Mesendoderm (in vitro differentiated cells): ENCODE measurements at places on chromosomes 6 and 20.
A peak's percentile ranks its signal among the peaks of the same experiment; 100 is the strongest.

GRCh38 chr20:52809003-52809402 lies 163.2 kb upstream of the TSHZ2 start:
- H3K36me3 ChIP-seq, result no peaks in the 10 kb centered on the region
- H3K27ac ChIP-seq, result no peak overlapping the region
- H3K4me3 ChIP-seq, result no peak overlapping the region

DNA sequence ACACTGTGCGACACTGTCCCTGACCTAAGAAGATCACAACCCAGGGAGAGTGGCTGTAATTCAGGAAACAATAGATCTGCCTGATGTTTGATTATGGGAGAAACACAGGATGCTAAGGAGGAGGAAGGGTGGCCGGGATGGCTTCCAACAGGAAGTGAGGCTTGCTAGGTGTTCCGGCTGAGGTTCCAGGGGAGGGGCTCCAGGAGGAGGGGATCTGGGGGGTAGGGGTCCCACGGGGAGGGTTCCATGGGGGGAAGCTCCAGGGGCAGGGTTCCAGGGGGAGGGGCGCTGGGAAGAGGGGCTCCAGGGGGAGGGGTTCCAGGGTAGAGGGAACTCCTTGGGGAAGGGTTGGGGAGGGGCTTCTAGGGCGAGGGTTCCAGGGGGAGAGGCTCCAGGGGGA lies 48.6 kb downstream of the DAAM2 start:
- peaks cover 2% of the 10 kb centered on the region for H3K4me1 ChIP-seq
- H3K4me3 ChIP-seq, result no peak overlapping the region
- H3K36me3 ChIP-seq, result no peaks in the 10 kb centered on the region

DNA sequence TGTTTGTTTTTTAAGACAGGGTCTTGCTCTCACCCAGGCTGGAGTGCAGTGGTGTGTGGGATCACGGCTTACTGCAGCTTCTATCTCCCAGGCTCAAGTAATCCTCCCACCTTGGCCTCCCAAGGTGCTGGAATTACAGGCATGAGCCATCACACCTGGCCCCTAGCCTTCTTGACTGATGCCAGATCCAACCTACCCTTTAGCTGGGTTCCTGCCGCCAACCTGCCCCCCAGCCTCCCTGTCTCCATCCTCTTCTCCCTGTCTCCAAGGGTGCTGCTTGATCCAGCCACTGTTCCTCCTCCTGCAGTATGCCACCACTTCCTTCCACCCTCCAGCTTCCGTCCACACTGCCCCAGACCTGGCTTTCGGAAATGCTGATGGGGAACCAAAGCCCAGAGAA lies 3.2 kb upstream of the C20orf144 start:
- no peak for DNase-seq
- no peak overlapping the region for H3K4me3 ChIP-seq
- H3K27ac ChIP-seq, result no peak overlapping the region
- peaks cover 2% of the 10 kb centered on the region for H3K36me3 ChIP-seq
- peaks cover 2% of the 10 kb centered on the region for H3K4me1 ChIP-seq
- H3K27me3 ChIP-seq, result no peaks in the 10 kb centered on the region

DNA sequence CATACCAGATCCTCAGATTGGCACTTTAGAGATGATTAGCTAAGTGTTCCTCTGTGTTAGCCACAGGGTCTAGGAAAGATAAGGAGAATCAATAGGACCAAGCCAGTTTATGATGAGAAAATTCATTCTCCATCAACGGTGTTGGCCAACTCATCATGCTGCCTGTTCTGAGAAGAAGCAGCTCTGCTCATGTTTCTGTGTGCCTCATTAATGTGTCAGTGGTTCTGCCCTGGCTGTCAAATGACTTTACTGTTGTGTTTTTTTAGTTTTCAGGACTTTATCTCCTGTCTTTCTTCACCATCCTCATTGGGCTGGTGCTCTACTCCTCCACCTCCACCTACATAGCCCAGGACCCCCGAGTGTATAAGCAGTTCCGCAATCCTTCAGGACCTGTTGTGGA lies 234.3 kb upstream of the PLN start:
- no peaks in the 10 kb centered on the region for H3K36me3 ChIP-seq
- DNase-seq, result no peak
- no peaks in the 10 kb centered on the region for H3K4me1 ChIP-seq
- H3K27me3 ChIP-seq, result no peaks in the 10 kb centered on the region
- H3K4me3 ChIP-seq, result no peak overlapping the region

- H3K27me3 ChIP-seq, result no peaks in the 10 kb centered on the region
- H3K27ac ChIP-seq, result peak overlapping the region; percentile 47
- no peak overlapping the region for H3K4me3 ChIP-seq
- peak; percentile 91 for DNase-seq
- H3K36me3 ChIP-seq, result peaks cover 2% of the 10 kb centered on the region
Observed at GRCh38 chr6:170572704-170573466, 11.6 kb downstream of the PDCD2 start.

DNA sequence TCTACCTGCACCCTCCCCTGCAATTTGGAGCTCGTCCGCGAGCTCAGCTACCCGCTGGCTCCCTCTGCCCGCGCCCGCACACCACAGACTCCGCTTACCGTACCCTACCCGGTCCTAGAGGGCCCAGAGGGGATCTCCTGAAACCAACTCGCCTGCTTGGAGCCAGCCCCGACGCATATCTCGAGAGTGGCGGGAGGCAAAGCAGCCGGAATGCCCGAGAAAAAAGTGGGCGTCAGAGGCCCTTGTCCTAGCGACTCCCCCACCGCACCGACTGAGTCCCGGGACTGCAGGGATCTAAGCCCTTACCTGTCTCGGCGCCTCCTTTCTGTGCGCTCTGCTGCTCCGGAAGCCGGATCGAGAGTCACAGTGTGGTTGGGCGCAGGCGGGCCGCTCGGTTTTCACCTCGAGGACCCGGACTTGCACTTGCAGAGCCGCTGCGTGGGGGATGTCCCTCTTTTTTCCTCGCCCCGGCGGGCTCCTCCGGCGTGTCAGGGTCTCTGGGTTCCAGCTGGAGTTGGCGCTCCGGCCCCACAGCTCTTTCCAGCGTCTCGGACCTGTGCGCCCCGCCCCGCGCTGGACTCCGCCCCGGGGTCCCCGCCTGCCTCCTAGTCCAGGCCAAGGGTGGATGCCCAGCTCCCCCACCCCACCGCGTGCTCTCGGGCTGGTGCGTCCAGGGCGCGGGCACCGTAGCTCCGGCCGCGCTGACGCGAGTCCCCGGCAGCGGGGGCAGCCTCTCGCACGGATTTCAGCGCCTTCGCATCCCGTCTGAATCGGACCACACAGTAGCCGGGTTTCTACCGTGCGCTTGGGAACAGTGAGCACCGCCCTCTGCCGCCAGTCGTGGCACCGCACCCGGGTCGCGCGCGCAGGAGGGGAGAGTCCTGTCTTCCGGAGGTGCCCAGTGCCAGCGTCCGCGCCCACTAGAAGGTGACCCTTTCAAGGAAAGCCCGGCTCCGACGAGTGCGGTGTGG lies at the start of gene PROKR2:
TSS of gene PROKR2 (minus strand) at position 767 of the 971 bp plus-strand sequence. CDS start 2,585 bp downstream, outside the sequence.
- H3K27ac ChIP-seq, result no peak within 1 kb of the TSS
- no peaks in the 10 kb centered on the region for H3K4me1 ChIP-seq
- no peaks in the 10 kb centered on the region for H3K36me3 ChIP-seq
- H3K27me3 ChIP-seq, result peaks cover 10% of the 10 kb centered on the region

DNA sequence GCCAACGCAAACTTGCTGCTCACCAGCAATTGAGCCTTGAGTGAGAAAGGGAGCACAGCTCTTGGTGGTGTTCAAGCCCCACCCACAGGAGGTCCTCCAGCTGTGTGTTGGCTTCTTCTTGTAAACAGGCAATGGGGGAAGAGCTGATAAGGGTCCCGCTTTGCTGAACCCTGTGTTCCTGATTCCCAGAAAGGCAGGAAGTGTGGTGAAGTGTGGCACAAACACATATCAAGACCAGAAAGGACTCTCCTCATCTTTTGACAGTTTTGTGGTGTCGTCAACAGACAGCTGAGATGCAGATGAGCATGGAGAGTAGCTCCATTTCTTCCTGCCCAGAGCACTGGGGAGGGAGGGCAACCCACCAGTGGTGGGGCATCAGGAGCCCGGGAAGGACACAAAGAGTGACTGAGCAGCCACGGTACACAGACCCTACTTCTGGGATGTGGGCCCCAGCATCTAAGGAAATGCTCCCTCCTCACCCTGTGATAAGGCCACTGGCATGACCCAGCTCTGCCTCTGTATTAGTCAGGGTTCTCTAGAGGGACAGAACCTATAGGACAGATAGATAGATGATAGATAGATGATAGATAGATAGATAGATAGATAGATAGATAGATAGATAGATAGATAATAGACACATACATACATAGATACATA lies 188.9 kb upstream of the TAB2 start:
- no peaks in the 10 kb centered on the region for H3K27me3 ChIP-seq
- no peaks in the 10 kb centered on the region for H3K36me3 ChIP-seq
- no peaks in the 10 kb centered on the region for H3K4me1 ChIP-seq
- DNase-seq, result peak; percentile 11

- H3K27me3 ChIP-seq, result no peaks in the 10 kb centered on the region
- H3K4me3 ChIP-seq, result no peak overlapping the region
- H3K4me1 ChIP-seq, result no peaks in the 10 kb centered on the region
Observed at GRCh38 chr6:131523988-131524673, 48.9 kb upstream of the ARG1 start.

- H3K4me1 ChIP-seq, result peaks cover 2% of the 10 kb centered on the region
- H3K27me3 ChIP-seq, result no peaks in the 10 kb centered on the region
- H3K4me3 ChIP-seq, result no peak overlapping the region
- peak; percentile 40 for DNase-seq
Observed at GRCh38 chr6:158356586-158357546, 44.6 kb downstream of the TULP4 start.

DNA sequence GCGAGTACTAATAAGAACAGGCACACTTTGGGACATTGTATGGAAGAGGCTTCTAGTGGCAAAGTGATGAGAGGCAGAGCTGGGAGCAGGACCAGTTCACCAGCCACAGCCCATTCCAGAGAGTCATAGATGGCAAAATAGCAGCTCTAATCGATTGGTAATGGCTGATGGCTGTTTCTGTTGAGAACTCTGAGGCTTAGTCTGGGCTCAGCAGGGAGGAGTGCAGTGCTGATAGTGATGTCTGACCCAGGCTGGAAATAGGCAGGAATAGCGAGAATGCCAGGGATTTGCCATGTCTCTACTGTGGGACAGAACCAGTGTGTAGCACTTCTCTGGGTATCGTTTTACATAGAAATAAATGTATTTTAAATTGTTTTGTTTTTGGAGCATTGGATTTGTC lies 620.0 kb upstream of the FLRT3 start:
- DNase-seq, result peak; percentile 76
- no peaks in the 10 kb centered on the region for H3K36me3 ChIP-seq
- H3K27ac ChIP-seq, result no peak overlapping the region

GRCh38 chr6:169320013-169320412 lies 66.4 kb upstream of the THBS2 start:
- no peaks in the 10 kb centered on the region for H3K36me3 ChIP-seq
- DNase-seq, result no peak
- H3K4me3 ChIP-seq, result no peak overlapping the region
- no peaks in the 10 kb centered on the region for H3K27me3 ChIP-seq
- H3K4me1 ChIP-seq, result no peaks in the 10 kb centered on the region

- no peak for DNase-seq
- no peaks in the 10 kb centered on the region for H3K4me1 ChIP-seq
- H3K27me3 ChIP-seq, result no peaks in the 10 kb centered on the region
- no peak overlapping the region for H3K4me3 ChIP-seq
- no peak overlapping the region for H3K27ac ChIP-seq
Observed at GRCh38 chr6:168508903-168509302, 67.9 kb downstream of the SMOC2 start.

- H3K4me3 ChIP-seq, result no peak overlapping the region
- H3K36me3 ChIP-seq, result no peaks in the 10 kb centered on the region
- H3K27me3 ChIP-seq, result no peaks in the 10 kb centered on the region
- no peak overlapping the region for H3K27ac ChIP-seq
- no peaks in the 10 kb centered on the region for H3K4me1 ChIP-seq
Observed at GRCh38 chr6:91137286-91137685, 550.4 kb upstream of the MAP3K7 start.

GRCh38 chr6:37549154-37549553 lies 49.5 kb upstream of the CCDC167 start:
- H3K27me3 ChIP-seq, result no peaks in the 10 kb centered on the region
- H3K4me3 ChIP-seq, result no peak overlapping the region
- no peak overlapping the region for H3K27ac ChIP-seq
- peaks cover 3% of the 10 kb centered on the region for H3K4me1 ChIP-seq
- no peaks in the 10 kb centered on the region for H3K36me3 ChIP-seq

- DNase-seq, result no peak
- no peak overlapping the region for H3K4me3 ChIP-seq
- peaks cover 22% of the 10 kb centered on the region for H3K36me3 ChIP-seq
- H3K27me3 ChIP-seq, result no peaks in the 10 kb centered on the region
- peaks cover 5% of the 10 kb centered on the region for H3K4me1 ChIP-seq
Observed at GRCh38 chr20:62949153-62949821, 3.2 kb upstream of the SLC17A9 start.

GRCh38 chr6:29561606-29562181 lies 2.2 kb upstream of the UBD start:
- H3K27me3 ChIP-seq, result no peaks in the 10 kb centered on the region
- no peaks in the 10 kb centered on the region for H3K36me3 ChIP-seq
- no peak overlapping the region for H3K27ac ChIP-seq
- DNase-seq, result no peak
- H3K4me1 ChIP-seq, result no peaks in the 10 kb centered on the region

DNA sequence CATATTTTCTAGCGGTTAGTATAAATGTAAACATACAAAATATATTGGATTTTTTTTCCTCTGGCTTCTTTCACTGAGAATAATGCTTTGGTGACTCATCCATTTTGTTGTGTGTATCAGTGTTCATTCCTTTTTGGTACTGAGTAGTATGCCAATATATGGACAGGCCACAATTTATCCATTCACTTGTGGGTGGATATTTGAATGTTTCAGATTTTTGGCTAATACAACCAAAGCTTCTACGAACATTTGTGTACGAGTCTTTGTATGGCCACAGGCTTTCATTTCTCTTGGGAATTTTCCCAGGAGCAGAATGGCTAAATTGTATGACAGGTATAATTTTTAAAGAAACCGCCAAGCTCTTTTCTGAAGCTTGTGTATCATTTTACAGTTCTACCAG lies 677.5 kb downstream of the HDGFL1 start:
- H3K27ac ChIP-seq, result no peak overlapping the region
- H3K4me1 ChIP-seq, result no peaks in the 10 kb centered on the region
- no peaks in the 10 kb centered on the region for H3K27me3 ChIP-seq
- H3K4me3 ChIP-seq, result no peak overlapping the region
- DNase-seq, result no peak

- no peak overlapping the region for H3K27ac ChIP-seq
- no peak for DNase-seq
- H3K36me3 ChIP-seq, result no peaks in the 10 kb centered on the region
- no peaks in the 10 kb centered on the region for H3K4me1 ChIP-seq
- no peak overlapping the region for H3K4me3 ChIP-seq
Observed at GRCh38 chr6:108275976-108276375, 15.1 kb upstream of the SNX3 start.

DNA sequence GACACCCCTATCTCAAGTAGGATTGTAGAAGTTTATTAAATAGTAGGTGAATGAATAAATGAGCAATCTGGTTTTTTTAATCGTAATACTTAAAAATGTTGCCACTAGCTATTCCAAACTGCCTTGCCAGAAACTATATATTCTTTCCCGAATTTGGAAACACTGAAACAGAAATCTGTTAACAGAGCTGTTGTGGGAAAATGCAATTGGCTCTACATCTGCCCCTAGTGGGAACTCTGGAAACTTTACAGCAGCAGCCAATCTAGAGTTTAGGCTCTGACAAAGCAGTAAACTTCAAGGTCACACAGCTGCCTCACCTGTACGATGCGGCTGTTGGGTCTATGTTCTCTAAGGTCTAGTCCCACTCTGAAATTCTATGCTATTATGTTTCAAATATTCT lies 41.7 kb downstream of the SYNE1 start:
- no peak overlapping the region for H3K4me3 ChIP-seq
- H3K4me1 ChIP-seq, result no peaks in the 10 kb centered on the region
- peak; percentile 48 for DNase-seq
- no peaks in the 10 kb centered on the region for H3K27me3 ChIP-seq
- H3K36me3 ChIP-seq, result no peaks in the 10 kb centered on the region
- H3K27ac ChIP-seq, result no peak overlapping the region
